ENCODE measurements at places on chromosomes 11 and 22.

DNA sequence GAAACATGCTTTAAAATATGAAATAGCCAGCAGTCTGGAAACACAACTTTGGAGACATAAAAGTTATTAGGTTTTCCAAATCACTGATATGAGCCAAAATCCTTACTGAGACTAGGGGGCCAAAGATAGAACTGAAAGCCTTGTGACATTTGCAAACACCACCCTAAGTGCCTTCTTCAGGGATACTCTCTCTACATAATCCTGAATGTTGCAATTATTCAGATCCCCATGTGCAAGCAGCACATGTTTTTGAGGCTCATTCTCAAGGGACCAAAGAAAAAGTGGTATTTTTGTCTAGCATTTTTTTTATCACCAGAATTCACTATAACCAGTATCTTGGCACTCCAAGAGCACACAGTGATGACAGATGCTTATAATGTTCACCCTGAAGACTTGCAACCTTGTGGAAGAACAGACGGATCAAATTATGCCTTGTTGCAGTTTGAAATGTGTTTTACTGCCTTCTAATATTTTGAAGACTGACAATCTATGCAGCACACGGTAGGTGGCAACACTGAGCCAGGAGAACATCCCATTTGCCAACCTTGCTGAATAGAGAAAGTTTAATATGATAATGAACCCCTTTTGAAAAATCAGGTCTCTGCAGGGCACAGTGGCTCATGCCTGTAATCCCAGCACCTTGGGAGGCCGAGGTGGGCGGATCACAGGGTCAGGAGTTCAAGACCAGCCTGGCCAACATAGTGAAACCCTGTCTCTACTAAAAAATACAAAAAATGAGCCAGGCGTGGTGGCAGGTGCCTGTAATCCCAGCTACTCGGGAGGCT lies 78.5 kb downstream of the PLEKHA7 start:
- DNase-seq = no peak

DNA sequence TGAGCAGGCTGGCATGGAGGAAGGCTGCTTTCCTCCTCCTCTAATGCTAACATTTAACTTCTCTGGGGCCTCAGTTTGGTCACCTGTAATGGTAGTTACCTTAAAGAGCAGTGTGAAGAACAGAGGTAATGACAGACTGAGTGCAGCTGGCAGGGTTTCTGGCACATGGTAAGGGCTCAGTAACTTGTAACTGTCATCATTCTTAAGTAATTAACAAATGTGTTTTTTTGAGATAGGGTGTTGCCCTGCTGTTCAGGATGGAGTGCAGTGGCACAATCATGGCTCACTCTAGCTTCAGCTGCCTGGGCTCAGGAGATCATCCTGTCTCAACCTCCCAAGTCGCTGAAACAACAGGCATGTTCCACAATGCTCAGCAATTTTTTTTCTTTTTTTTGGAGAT lies 242.0 kb upstream of the SYN3 start:
- DNase-seq = no peak

- DNase-seq = no peak
Observed at GRCh38 chr11:132463295-132464002, 1068.9 kb downstream of the OPCML start.

GRCh38 chr11:134614141-134614540 lies 202.1 kb upstream of the B3GAT1 start:
- no peak for DNase-seq

- no peak for DNase-seq
Observed at GRCh38 chr11:77726524-77726923, 88.9 kb upstream of the CLNS1A start.

DNA sequence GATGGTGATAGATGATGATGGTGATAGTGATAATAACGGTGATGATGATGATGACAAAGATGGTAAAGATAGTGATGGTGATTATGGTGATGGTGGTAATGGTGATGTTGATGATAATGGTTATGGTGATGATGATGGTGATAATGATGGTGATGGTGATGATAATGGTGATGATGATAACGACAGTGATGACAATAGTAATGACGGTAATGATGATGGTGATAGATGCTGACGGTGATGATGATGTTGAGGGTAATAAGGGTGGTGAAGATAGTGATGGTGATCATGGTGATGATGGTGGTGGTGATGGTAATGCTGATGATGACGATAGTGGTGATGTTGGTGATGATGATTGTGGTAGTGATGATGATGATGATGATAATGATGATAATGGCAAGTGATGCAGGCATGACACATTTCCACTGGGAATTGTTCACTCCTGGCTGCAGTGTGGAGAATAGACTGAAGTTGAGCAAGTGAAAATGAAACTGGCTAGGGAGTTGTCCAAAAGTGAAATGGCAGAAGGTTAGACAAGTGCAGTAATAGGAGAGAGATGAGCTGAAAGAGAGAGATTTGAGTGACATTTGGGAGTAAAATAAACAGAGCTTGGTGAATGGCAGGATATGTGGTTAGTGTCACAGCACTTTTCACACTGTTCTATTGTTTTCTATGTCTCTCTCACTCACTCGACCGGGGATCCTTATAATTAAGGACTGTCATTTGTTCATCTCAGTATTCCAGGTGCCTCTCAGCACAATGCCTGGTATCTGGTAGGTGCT lies 992.5 kb downstream of the OPCML start:
- DNase-seq = no peak

GRCh38 chr11:70124321-70125000 lies 46.3 kb downstream of the ANO1 start:
- no peak for DNase-seq

- DNase-seq = no peak
Observed at GRCh38 chr11:65648997-65649493, 11.1 kb downstream of the SIPA1 start.

Measured in NCI-H524 (cell line).